ENCODE measurements at places on chromosomes 4 and X. TPM values are rescaled to one million over a fixed set of nuclear protein-coding genes. Genes with fewer than 3 reads are reported as not detected.

- H3K36me3 ChIP-seq = no peaks in the 10 kb centered on the region
- H3K4me3 ChIP-seq = no peak overlapping the region
- no peaks in the 10 kb centered on the region for H3K4me1 ChIP-seq
- H3K27me3 ChIP-seq = no peaks in the 10 kb centered on the region
Measured at GRCh38 chrX:16966752-16967448, 20.4 kb downstream of the REPS2 start.

DNA sequence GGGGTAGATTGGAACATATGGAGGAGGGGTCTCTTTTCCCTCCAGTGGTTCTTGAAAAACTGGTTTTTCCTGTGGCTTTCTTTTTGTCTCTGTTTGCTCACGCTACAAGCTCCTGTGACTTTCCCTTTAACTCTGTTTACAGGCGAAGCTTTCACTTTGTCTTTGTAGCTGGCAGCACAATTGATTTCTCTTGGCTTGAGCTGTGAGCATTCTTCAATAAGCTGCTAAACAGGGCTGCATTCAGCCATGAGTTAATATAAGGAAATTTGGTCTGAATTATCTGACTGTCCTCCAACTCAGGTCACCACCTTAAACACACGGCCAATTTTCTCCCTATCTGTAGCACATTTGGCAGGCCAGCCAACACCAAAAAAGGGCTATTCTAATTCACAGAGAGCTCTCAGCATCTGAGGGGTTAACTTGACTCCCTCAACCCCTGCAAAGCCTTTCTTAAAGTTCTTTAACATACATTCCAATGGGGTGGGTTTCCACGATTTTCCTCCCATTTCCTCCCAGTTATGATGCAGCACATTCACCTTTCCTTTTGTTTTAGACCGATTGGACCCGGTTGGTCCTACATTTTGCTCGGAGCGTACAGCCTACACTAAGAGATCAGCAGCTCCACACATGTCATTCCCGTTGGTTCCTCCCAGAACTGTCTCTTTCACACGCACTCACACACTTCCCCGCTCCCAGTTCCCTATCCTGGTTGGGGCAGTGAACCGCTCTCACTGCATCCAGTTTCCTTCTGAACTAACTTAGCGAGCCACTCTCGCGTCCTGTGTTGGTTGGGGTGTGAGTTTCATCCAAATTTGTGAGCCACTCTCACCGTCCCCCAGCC is 45.4 kb downstream of the UGT2A3 start:
- no peak overlapping the region for H3K27ac ChIP-seq
- no peaks in the 10 kb centered on the region for H3K27me3 ChIP-seq
- peak overlapping the region; percentile 2 for H3K4me3 ChIP-seq
- no peaks in the 10 kb centered on the region for H3K4me1 ChIP-seq
- H3K36me3 ChIP-seq = no peaks in the 10 kb centered on the region

DNA sequence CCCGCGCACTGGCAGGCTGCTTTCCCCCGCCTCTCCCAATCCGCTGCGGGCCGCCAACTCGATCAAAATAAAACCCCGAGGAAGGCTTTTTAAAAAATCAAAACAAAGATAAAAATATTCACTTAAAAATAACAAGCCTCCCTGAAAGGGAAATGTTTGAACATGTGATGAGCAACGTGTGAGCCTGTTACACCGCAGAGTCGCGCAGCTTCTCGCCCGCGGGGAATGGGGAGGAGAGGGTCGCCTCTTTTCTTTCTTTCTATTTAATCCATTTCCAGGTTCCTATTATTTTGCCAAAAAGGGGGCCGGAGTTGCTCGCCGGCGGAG is 326.0 kb upstream of the F9 start:
- no peak overlapping the region for H3K27ac ChIP-seq
- H3K27me3 ChIP-seq = no peaks in the 10 kb centered on the region
- H3K4me1 ChIP-seq = no peaks in the 10 kb centered on the region
- peak overlapping the region; percentile 45 for H3K4me3 ChIP-seq
- DNase-seq = no peak
- no peaks in the 10 kb centered on the region for H3K36me3 ChIP-seq

- peaks cover 6% of the 10 kb centered on the region for H3K36me3 ChIP-seq
- H3K4me1 ChIP-seq = no peaks in the 10 kb centered on the region
- peak overlapping the region; percentile 75 for H3K4me3 ChIP-seq
- H3K27me3 ChIP-seq = no peaks in the 10 kb centered on the region
- peak overlapping the region; percentile 87 for H3K27ac ChIP-seq
Measured at GRCh38 chr4:163167333-163167626, 590 bp upstream of the NAF1 start.

Gene PRR27
- total RNA-seq = not detected

DNA sequence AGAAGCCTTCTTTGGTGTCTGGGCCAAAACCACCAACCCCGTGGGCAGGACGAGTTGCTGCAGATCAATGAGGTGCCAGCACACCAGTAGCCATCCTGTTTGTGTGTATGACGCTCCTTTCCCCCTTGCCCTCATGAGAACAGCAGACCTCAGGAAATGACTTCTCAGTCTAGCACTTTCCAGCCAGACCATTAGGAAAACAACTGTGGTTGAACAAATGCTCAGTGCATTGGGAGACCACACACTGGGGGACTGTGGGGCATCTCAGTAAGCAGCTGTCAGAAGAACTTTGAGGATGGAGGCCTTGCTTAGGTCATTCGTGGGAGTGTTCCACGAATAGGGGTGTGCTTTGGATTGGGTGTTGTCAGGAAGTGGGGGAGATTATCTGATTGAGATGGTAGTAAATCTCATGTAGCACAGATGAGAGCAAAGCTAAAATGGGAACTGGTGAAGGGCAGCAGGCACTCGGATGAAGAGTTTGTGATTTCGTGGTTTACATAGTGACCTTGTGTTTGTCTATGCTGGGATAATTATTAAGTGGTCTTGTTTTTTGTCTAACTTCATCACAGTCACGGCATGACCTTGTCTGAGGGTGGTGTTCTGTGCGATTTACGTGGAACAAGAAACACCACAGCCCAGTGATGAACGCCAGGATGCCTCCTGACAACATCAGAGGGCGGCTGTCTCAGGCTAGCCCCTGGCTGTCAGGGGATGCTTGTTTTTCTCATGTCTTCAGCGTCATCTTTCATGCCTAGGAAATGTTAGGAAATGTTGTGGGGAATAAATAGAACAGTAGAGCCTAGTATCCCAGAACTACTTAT is 70.1 kb downstream of the USP46 start:
- H3K4me3 ChIP-seq = no peak overlapping the region
- H3K27me3 ChIP-seq = no peaks in the 10 kb centered on the region
- DNase-seq = no peak

Gene MAGEB6
- total RNA-seq = not detected

GRCh38 chr4:153266988-153267387 is 62.7 kb downstream of the TRIM2 start:
- H3K4me1 ChIP-seq = peaks cover 8% of the 10 kb centered on the region
- H3K27ac ChIP-seq = no peak overlapping the region
- no peak for DNase-seq
- H3K27me3 ChIP-seq = no peaks in the 10 kb centered on the region
- H3K4me3 ChIP-seq = no peak overlapping the region

GRCh38 chrX:4240541-4241194 is 527.2 kb upstream of the PRKX start:
- DNase-seq = no peak
- H3K27ac ChIP-seq = no peak overlapping the region
- H3K4me1 ChIP-seq = no peaks in the 10 kb centered on the region
- no peaks in the 10 kb centered on the region for H3K27me3 ChIP-seq
- H3K36me3 ChIP-seq = no peaks in the 10 kb centered on the region
